Glomerular endothelial cell (primary cell): ENCODE measurements at places on chromosomes 6 and 20. TPM values are rescaled to one million over a fixed set of nuclear protein-coding genes. Genes with fewer than 3 reads are reported as not detected.

- no peak for DNase-seq
Measured at GRCh38 chr6:98828211-98828788, 6.1 kb upstream of the POU3F2 start.

- no peak for DNase-seq
Measured at GRCh38 chr6:19697744-19698290, 139.4 kb upstream of the ID4 start.

DNA sequence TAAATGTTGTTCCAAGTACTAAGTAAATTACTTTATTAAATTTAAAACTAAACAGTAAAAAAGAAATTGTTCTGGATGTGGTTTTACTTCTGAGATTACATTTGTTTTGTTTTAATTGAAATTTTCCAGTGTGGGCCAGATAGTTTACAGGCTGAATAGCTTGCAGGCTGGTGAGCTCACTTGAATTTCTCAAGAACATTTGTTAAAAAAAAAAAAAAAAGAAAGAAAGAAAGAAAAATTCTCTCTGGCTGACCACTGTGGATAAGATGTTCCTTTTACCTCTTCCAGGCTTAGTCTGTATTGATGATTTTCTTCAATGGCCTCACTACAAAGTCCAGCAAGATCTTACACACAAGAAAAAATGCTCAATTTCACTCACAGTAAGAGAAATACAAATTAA, 85.4 kb downstream of the PLCG1 start:
- no peak for DNase-seq

GRCh38 chr20:43976547-43976946, 61.9 kb downstream of the TOX2 start:
- DNase-seq = no peak

- DNase-seq = no peak
Measured at GRCh38 chr6:77074037-77074713, 389.1 kb downstream of the HTR1B start.

DNA sequence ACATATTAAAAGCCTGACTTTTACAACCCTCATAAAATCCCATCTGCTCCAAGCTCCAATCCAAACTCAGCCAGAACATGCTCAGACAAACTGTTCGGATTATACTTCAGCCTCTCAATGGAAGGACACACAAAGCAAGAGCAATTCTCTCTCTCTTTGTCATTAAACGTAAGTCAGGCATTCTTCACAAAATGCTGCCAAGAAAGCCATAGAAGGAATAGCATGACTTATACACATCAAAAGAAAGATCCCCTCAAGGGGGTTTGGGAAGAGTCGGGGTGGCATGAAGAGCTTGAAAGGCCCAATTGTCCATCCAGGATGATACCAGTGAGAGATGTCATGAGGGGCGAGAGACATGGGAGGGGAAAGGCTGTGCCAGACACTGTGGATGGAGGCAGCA, 268.9 kb downstream of the PREX1 start:
- DNase-seq = no peak

DNA sequence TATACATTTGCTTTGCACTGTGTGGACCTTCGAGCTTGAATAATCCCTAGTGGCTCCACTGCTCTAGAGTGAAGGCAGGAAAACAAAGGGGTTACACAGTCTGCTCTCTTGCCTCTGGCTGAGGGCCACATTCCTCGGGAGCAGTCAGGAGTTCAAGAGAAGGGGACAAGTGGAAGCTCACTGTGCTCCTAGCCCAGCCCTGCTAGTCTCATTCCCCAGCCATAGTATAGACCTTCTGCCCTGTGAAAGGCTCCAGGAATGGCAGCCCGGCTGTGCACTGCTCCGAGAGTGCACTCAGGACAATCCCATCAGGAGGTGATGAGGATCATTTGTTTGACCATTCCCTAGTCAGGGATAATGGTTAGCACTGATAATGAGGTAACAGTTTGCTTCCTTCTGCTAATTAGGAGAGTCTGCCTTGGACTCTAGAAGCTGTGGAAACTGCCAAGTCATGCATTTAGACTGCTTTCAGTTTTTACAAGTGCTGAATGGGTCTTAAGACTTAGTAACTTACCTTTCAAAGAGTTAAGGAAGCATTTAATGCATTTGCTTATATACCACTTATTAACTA, 8.5 kb downstream of the IYD start:
- DNase-seq = no peak

DNA sequence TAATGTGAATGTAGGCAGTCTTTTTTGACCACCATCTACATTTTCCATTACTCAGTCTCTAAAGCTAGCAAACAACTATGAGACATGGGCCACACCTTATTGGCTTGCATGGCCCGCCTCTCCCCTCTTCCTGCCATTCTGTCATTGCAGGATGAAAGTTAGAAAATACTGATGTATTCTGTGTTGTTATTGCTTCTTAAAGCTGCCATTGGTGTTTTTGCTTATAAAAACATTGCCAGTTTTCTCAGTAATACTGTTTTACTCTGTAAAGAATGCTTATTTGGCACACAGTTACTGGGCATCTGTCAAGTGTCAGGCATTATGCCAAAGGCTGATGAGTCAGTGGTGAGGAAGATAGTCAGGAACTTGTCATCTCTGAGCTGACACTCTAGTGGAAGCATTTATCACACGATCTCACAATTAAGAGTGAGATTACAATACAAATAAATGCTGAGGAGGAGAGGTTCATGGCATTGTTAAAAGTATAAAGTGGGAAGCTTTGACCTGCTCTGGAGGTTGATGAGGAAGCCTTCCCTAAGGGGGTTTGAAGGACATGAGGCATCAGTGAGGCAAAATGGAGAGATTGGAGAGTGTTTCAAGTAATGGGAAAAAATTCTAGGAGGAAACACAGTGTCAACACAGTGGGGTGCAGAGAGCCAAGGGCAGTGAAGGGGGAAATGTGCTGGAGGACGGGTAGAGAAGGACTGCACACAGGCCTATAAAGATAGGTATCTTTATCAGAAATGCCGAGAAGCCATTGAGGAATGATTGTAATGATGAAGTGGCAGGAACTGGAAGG, 14.7 kb downstream of the KLHL32 start:
- peak; percentile 37 for DNase-seq

DNA sequence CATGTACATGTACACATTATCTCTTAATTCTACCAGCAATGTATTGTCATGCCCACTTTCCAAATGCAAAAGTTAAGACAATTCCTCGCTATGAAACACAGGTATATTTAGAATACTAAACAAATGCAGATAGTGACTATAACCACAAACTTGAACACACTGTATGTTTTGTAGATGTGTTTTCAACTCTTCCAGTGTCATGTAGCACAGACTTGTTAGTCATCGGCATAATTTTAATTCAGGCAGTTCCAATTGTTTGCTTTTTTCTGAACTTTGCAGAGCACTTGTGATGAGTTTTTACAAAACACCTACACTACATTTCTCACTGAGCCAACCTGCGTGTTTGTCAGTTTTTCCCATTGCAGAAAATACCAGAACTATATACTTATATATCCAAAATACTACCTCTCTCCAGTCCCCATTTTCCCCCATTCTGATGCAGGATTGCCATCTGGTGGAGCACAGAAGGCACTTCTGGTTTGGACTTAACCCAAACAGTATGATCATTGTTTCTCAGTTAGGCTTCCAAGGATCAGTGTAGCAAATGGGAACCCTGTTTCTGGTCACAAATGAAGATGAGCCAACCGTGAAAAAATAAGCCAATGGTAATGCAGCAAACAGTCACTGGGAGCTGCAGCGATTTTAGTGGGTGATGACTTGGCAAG, 143.4 kb downstream of the ADGRB3 start:
- DNase-seq = no peak

GRCh38 chr6:21893793-21894192, 300.2 kb downstream of the SOX4 start:
- no peak for DNase-seq

DNA sequence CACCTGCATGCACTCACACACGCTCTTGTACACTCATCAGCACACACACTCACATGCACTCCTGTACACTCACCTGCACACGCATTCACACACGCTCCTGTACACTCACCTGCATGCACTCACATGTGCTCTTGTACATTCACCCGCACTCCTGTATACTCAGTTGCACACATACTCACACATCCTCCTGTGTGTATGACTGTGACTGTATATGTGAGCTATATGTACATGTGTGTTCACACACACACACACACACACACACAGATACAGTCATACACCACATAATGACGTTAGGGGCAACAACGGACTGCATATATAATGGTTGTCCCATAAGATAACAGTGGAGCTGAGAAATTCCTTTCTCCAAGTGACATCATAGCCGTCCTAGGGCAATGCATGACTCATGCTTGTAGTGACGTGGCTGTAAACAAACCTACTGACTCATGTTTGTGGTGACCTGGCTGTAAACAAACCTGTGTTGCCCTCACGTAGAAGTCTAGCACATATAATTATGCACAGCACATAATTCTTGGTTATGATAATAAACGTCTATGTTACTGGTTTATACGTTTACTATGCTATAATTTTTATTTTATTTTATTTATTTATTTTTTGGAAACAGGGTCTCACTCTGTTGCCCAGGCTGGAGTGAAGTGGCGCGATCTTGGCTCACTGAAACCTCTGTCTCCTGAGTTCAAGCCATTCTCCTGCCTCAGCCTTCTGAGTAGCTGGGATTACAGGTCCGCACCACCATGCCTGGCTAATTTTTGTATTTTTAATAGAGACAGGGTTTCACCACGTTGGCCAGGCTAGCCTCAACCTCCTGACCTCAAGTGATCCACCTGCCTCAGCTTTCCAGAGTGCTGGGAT, 22.8 kb upstream of the TAF4 start:
- peak; percentile 52 for DNase-seq

- DNase-seq = no peak
Measured at GRCh38 chr6:63745784-63746183, 110.2 kb downstream of the PHF3 start.

- no peak for DNase-seq
Measured at GRCh38 chr6:72132427-72132826, 246.1 kb downstream of the RIMS1 start.

- no peak for DNase-seq
Measured at GRCh38 chr6:7975764-7976146, 65.2 kb upstream of the TXNDC5 start.

GRCh38 chr20:1418350-1418749, 25.5 kb upstream of the FKBP1A start:
- DNase-seq = no peak

The OR2W1 gene
- total RNA-seq = not detected in 2 replicates

The PCK1 gene
- total RNA-seq = not detected in 2 replicates

The TULP1 gene
- total RNA-seq = not detected in 2 replicates

The PSMB8 gene
- total RNA-seq = 62.9 and 67.0 TPM in 2 replicates

The FAM210B gene
- total RNA-seq = 61.2 and 69.9 TPM in 2 replicates

The PAK5 gene
- total RNA-seq = not detected in 2 replicates

The MAN1A1 gene
- 35.4 and 48.1 TPM in 2 replicates for total RNA-seq

The SPDEF gene
- not detected in 2 replicates for total RNA-seq

The RCAN2 gene
- 5.7 and 10.0 TPM in 2 replicates for total RNA-seq

The XKR7 gene
- 0.05 TPM in 1 of 2 replicates, not detected in the other for total RNA-seq
